ENCODE measurements at places on chromosomes 6 and 20.

DNA sequence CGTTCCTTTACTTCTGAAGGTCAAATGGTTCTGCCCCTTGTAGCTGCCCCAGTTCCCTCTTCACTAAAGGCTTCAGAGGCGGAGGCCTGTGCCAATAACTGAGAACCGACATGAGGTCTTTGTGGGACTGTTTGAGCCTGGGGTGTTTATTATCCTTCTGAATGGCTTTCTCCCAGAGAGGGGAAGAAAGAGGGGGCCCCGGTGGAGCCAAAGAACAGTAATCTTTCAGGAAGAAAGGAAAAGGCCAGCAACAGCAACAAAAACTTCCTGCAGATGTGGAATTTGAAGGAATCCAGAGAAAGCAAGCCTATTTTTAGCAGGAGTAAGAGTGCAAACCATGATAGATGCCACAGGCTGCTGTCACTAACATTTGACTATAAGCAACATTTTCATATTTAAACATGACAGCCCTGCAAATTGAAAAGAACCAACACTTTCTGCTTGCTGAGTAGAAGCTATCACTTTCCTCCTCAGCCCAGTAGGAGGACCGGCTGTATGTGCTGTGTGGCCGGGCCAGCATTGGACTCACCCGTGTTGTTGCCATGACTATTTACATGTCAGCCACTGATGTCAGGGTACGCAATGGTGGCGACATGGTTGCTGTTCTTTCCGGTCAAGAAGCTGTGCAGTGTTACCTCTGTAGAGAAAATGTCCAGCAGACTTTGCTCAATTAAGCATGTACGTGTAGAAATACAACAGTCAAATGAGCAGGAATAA lies 121.3 kb downstream of the SOBP start:
- no peak for DNase-seq

- DNase-seq, result no peak
Observed at GRCh38 chr20:62305765-62306413, 3.1 kb downstream of the ADRM1 start.

DNA sequence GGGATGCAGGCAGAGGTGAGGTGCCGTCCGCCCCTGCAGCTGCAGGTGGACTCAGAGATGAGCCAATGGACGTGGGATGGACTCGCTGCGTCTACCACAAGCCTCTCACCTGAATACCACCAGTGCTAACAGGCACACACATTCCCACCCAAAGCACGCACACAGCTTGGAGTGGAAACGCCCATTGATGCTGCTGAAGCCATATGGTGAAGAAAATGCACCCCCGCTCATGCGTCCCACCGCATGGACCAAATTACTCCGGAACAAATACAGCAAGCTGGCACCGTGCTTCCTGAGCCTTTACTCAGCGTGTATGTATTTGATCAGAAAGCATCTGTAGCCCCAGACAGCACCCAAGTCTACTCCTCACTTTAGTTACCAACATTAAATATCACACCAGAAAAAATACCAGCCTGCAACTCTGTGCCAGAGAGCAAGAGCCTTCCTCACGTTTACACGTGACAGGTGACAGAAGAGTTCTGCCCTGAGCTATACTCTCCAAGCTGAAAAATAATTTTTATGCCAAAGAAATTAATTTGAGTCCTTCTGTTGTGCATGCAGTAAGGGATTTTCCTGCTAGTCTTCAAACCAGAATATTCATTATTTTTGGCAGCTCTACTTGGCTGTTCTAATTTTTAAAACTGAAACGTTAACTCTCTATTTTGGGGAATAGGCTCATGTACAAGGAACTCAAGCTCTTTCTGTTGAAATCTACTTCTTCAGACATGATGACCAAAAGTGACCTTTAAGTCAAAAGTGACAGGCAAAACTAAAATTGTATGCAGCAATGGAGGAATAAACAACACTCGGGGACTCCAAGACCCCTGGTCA lies 58.2 kb upstream of the SYNDIG1 start:
- DNase-seq, result no peak

- DNase-seq, result no peak
Observed at GRCh38 chr6:35078896-35079295, 62.2 kb downstream of the TCP11 start.

GRCh38 chr20:39029364-39029763 lies 67.2 kb downstream of the DHX35 start:
- DNase-seq, result no peak

DNA sequence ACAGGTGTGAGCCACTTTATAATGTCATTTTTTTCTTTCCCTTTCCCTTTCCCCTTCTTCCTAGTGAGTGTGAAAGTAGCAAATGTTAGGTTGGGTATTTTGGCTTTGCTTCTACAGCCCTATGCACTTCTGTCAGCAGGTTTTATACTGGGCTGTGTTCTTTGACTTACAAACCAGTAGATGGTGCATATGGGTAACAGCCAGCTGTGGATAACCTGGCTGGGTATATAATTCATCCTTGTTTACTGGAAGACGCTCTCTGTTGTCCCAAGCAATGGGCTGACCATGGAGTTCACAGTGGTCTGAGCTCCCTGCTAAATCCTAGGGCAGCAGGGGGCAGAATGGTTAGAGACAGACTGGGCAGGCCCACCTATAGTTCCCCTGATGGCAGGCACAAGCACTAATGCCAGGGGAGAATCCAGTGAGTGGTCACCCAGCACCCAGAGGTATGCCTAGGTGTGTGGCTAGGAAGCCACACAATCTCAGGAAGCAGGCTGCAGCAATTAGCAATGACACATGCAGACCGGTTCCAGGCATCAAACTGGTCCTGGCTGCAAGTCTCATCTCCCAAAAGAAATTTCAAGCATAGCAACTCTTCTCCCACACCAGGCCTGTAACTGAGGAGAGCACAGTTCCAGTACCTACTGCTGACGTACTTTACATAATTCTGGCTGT lies 592.7 kb upstream of the MAN1A1 start:
- no peak for DNase-seq

- DNase-seq, result peak; percentile 19
Observed at GRCh38 chr6:117346142-117346930, 79.4 kb downstream of the ROS1 start.

- DNase-seq, result no peak
Observed at GRCh38 chr20:38863024-38863851, 57.7 kb downstream of the PPP1R16B start.

- no peak for DNase-seq
Observed at GRCh38 chr6:12385316-12385715, 95.2 kb downstream of the EDN1 start.

DNA sequence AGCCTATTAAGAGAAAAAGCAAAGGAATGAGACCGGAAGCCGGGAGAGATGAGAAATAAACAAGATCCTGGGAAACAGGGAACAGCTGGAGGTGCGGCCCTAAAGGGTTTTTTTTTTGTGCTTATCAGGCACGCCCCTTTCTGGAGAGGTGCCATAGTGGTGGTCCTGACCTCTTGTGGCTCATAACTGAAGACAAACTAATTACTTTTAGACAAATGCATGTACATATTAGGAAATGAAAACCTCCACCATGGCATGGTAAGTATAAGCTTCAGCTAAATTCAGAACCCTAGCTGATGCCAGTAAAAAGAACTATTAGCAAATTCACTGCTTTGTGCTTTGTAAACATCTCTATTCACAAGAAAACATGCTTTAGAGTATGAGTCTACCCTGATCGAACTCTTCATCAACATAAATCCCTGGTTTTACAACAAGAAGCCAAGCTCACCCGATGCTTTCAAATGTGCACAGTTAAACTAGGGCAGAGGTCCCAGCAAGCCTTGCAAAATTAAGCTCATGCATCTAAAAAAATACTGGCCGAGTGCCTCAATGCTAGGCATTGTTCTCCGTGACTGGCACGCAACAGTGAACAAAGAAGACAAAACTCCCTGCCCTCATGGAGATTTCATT lies 96.4 kb upstream of the MRPS10 start:
- DNase-seq, result no peak

DNA sequence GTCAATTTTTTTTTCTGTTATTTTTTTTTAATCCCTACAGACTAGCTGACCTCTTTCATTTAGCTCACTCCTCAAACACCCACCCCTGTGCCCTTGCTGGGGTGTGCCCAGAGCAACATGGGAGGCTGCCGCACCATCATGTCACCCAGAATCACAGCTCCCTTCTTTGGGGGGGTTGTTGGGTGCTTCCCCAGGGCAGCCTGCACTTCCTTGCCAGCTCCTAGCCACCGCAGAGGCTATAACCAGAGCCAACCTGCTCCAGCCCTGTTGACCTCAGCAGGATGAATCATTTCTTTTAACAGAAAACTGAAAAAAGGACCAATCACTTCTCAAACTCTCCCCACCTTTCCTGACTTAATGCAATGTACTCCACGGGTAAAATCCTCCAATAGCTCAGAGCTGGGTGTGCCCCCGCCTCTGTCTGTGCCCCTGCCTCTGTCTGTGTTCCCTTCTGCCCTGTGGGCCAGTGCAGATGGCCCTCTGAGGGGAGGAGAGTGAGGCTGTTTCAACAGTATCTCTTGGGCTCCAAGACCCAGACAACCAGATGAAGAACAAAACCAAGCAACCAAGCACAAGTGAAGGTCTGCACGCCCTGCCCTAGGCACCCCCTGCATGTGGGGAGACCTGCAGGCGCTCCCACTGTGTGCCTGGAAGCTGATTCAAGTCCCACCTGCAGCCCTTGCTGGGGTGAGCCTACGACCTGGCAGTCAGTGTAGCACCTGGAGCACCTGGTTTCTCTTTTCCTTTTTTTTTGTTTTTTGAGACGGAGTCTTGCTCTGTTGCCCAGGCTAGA lies 67.7 kb downstream of the PYGB start:
- DNase-seq, result no peak

GRCh38 chr6:119476554-119476953 lies 127.0 kb upstream of the MAN1A1 start:
- no peak for DNase-seq
